ENCODE measurements at places on chromosomes 5 and 9. TPM values are rescaled to one million over a fixed set of nuclear protein-coding genes. Genes with fewer than 3 reads are reported as not detected.

GRCh38 chr5:41878643-41879478, 8.6 kb upstream of the OXCT1 start:
- no peak for DNase-seq

GRCh38 chr5:139839232-139839815, 43.7 kb downstream of the PSD2 start:
- DNase-seq = no peak

- no peak for DNase-seq
Observed at GRCh38 chr9:99851500-99851822, 29.8 kb downstream of the NR4A3 start.

The HMGXB3 gene
- total RNA-seq = 108 TPM

The EXOC3 gene
- 39.8 TPM for total RNA-seq

Data from fibroblast of the aortic adventitia (primary cell).